ENCODE measurements at places on chromosomes 13 and 19. TPM values are rescaled to one million over a fixed set of nuclear protein-coding genes. Genes with fewer than 3 reads are reported as not detected.

DNA sequence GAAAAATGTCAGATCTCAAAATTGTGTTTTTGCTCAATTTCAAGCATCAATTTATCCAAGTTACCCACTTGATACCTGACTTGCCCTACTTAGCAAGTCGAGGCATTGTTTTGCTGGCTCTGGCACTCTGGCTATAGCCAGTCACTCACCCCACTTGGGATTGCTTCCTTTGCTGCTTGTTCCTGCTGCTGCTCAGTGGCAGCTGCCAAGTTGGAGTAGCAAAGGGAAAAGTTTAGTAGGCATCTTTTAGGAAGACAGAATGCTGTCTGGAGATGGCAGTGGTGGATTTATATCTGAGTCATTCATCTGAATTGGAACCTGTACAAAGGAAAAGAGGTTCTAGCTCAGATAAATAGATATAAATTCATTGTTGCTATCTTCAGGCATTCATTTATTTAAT lies 41.2 kb downstream of the PCCA start:
- no peak for DNase-seq

DNA sequence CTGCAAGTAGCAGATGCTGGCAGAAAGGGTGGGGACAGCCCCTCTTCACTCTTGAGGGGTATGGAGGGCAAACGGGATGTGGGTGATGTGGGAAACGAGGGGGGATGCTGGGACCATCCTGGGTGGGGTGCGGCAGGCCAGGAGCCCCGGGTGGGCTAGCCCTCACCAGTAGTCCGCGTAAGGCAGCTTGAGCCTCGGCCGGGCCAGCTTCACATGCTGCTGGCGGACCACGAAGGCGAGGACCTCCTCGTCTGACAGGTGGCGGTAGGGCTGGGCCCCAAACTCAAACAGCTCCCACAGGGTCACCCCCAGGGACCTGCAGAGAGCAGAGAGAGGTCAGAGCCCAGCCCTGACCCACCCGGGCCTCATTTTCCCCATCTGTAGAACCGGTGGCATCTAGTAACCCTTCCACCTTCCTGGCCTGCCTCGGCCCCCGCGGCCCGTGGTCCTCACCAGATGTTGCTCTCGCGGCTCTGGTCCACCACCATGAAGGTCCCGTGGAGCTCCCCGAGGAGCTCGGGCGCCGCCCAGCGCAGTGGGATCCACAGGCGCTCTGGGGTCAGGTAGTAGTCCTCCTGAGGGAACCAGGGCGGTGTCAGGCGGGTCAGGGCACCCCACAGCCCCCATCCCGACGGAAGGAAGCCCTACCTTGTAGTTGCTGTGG lies 10.7 kb downstream of the LMTK3 start:
- no peak for DNase-seq

GRCh38 chr13:20351281-20352022 lies 119.3 kb upstream of the GJB6 start:
- peak; percentile 73 for DNase-seq

GRCh38 chr13:80454245-80454644 lies 113.3 kb upstream of the SPRY2 start:
- DNase-seq = no peak

DNA sequence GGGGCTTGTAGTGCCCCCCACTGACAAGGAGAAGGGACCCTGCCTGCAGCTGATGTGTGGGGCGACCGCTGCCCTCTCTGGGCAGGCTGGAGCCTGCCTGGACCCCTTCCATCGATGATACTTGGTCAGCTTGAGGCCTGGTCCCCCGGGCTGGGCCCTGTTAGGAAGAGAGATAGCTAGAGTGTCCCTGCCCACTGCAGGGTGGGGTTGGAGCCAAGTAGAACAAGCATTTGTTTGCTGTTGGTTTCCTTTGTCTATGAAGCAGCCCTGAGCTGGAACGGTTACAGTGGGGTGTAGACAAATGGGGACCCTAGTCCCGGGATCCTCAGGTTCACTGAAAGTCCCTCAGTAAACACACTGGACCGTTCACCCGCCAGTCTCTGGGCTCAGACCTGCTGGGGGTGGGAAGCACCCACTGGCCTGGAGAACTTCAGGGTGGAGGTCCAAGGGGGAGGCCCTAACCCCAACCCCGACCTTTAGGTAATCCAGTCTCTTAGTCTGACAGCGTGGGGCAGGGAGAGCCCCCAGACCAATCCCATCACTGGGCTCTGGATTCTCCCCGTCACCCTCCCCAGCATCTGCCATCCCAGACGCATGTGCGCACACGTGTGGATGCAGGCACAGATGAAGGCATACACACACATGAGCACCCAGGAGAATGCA lies 204.8 kb upstream of the ZNF536 start:
- no peak for DNase-seq

DNA sequence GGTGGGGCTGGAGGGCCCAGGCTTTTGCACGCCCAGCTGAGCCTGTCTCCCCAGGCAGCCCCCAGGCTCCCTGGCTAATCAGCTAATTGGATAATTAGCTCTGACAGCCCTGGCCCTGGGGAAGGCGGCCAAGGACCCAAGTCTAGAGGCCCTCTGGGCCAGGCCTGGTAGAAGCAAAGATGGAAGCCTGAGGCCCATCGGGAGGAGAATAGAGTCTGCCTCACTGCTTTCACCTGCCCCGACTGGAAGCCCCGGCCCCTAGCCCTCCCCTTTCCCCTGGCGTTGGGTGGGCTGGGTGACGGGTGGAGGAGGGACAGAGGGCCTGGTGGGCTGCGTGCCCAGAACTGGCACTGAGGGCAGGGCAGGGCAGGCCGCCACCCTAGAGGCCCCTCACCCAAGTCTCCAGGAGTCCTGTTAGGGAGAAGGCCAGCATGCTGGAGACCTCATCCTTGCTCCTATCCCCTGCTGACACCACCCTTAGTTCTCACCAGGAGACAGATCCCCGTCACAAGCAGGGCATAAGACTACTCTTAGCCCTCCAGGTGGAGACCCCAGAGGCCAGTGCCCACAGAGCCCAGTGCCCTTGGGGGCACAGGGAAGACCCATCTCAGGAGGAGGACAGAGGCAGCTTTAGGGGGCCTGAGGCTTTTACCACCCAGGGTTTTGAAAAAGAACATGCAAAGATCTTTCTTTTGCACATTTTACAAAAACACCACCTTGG lies 12.0 kb downstream of the LYL1 start:
- no peak for DNase-seq

Gene NBEA
- total RNA-seq = 4.0 TPM

Measured in PC-9 (cell line).